ENCODE measurements at places on chromosomes 2 and 18.

DNA sequence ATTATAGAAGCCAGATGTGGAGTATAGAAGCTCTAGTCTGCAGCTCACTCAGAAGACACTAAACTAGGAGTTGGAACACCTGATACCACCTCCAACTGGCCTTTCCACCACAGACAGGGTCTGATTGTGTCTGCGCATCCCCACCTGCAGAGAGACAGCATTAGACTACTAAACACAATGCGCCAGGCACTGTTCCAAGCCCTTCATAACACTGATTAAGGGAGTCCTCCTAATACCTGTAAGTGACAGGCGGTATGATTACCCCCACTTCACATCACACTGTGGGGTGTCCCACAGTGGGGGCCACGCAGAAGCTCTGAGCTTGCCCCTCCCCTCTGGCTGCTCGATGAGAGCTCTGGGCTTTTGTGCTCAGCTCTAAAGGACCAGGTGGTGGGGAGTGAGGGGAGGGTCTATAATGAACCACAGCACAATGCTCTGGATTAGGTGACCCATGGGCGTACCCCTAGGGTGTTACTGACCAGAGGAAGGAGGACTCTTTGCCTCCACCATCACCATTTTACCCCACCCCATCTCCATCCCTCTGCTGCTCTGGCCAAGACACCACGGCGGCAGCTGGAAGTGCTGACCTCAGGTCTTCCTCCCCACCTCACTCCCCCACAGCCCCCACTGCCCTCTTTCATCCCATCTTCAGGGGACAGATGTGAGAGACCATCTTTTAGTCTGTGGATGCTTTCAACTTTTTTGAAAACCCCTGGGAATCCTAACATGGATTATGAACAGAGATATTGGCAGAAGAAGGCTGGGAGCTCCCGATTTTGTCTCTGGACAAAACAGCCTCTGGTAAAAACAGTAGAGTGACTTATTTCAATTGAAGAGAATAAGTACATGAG lies 145.1 kb downstream of the GFPT1 start:
- H3K4me3 ChIP-seq, result no peak overlapping the region
- H3K4me1 ChIP-seq, result peaks cover 39% of the 10 kb centered on the region
- H3K27me3 ChIP-seq, result no peaks in the 10 kb centered on the region

DNA sequence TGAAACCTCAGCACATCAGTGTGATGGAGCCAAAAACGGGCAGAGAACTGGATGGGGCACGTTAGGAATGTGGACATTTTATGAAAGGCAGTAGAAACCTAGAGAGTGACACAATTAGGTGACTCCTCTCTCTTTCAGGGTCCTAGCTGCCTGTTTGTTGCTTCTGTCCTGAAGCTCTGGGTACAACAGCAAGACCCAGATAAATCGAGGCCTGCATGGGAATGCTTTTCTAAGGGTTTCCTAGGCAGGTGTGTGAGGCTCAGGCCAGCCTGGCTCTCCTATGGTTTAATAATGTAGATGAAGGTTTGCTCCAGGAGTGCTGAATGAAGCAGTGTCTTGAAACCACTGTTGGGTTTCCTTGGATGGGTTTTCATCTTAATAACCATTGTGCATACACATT lies 517.1 kb upstream of the RAB6C start:
- H3K27ac ChIP-seq, result no peak overlapping the region
- no peaks in the 10 kb centered on the region for H3K27me3 ChIP-seq
- no peak for DNase-seq
- H3K4me3 ChIP-seq, result no peak overlapping the region
- H3K36me3 ChIP-seq, result no peaks in the 10 kb centered on the region

DNA sequence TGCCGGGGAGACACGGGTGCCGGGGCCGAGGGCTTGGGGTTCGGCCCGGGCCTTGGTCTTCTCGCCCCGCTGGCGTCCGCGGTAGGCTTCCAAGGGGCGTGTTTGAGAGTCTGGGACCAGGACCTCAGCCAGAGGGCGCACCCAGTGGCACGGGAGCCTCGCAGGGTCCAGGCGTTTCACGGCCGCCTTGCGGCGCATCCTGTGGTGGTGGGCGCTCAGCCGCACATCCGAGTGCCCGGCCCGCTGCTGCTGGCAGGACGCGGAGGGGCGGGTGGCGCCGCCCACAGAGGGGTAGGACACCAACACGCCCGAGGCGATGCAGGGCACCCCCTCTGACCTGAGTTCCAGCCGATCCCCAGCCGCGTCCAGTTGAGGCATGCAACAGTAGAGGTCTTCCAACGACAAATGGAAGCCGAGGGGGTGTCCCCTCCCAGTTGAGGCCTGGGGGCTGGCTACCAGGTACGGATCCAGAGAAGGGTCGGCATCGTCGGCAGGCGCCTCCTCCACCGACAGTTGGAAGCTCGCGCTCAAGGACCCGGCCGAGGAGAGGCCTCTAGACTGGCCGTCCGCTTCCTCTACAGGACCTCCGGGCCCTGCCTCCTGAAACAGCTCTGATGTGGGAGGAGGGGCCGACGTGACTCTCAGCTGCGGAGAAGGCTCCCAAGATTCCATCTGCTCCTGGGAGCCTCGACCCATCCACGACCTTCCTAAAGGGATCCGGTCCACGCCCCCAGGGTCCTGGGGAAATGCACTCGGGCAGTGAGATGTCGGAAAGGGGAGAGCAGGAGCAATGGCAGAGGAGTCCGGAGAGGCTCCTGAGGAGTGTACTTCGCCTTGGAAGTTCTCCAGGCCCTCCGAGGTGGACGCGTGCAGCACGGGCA lies 6.3 kb downstream of the C2orf81 start:
- no peaks in the 10 kb centered on the region for H3K36me3 ChIP-seq
- H3K4me1 ChIP-seq, result peaks cover 33% of the 10 kb centered on the region
- H3K4me3 ChIP-seq, result peak overlapping the region; percentile 33
- H3K27me3 ChIP-seq, result peaks cover 25% of the 10 kb centered on the region

GRCh38 chr2:68653538-68653982 lies 10.2 kb downstream of the PROKR1 start:
- H3K27ac ChIP-seq, result no peak overlapping the region
- DNase-seq, result no peak
- H3K4me3 ChIP-seq, result no peak overlapping the region

GRCh38 chr2:149389506-149390167 lies 59.2 kb downstream of the LYPD6 start:
- no peak overlapping the region for H3K27ac ChIP-seq
- DNase-seq, result no peak
- no peaks in the 10 kb centered on the region for H3K36me3 ChIP-seq
- no peak overlapping the region for H3K4me3 ChIP-seq

GRCh38 chr2:86800856-86801567 lies 10.3 kb upstream of the CD8A start:
- no peaks in the 10 kb centered on the region for H3K36me3 ChIP-seq
- no peak overlapping the region for H3K27ac ChIP-seq
- no peaks in the 10 kb centered on the region for H3K27me3 ChIP-seq
- no peaks in the 10 kb centered on the region for H3K4me1 ChIP-seq

- H3K4me3 ChIP-seq, result no peak overlapping the region
- H3K27me3 ChIP-seq, result peaks cover 42% of the 10 kb centered on the region
- no peaks in the 10 kb centered on the region for H3K36me3 ChIP-seq
- DNase-seq, result no peak
Measured at GRCh38 chr18:47749600-47749973, 180.9 kb downstream of the SMAD2 start.

- DNase-seq, result no peak
- H3K27ac ChIP-seq, result no peak overlapping the region
- no peaks in the 10 kb centered on the region for H3K36me3 ChIP-seq
- H3K4me1 ChIP-seq, result no peaks in the 10 kb centered on the region
- no peak overlapping the region for H3K4me3 ChIP-seq
- H3K27me3 ChIP-seq, result no peaks in the 10 kb centered on the region
Measured at GRCh38 chr2:227881866-227882517, 10.6 kb downstream of the DAW1 start.

DNA sequence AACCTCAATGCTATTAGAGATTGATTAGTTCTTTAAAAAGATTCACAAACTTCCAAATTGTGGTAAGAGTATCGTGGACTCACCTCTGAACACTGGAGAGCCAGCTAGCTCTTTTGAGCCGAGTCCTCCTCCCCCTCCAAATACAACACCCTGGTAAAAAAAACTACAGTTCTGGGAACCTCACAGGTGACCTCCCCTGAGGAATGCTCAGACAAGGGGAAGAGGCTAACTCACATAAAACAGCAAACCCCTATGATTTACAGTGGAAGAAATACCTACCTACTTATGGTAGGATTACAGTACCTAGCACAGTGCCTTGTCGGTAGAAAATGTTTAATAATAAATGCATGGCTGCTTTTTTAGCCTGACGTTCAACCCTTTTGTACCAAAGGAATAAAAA lies 8.4 kb downstream of the ZNF24 start:
- H3K4me3 ChIP-seq, result no peak overlapping the region
- H3K27me3 ChIP-seq, result no peaks in the 10 kb centered on the region
- no peak overlapping the region for H3K27ac ChIP-seq

DNA sequence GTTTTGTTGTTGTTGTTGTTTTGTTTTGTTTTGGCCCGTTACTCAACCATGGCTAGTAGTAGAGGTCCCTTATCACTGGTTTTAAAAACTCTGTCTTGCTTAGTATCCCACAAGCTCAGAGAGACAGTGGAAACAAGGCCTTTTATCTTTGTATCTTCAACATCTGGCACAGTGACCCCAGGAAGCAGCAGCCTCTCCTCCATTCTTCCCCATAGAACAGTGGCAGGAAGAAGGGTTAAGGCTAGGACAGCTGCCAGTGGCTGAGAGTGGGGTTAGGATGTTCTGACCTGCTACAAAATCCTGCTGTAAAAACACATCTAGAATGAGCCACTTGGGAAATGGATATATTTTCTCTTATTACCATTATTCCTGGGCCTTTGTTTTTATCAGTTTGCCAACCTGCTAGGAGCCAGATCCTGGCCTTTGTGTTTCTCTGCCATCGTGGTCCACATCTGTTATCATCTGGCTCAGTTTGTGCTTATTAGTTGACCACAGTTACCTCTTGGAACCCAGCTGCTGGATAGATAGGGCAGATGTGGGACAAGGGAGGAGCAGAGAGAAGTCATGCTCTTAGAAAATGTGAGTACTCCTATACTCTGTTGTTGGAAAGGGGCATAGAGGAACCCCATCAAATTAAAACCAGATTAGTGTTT lies 246.8 kb downstream of the AGPS start:
- no peaks in the 10 kb centered on the region for H3K36me3 ChIP-seq
- no peak overlapping the region for H3K4me3 ChIP-seq
- DNase-seq, result no peak
- H3K4me1 ChIP-seq, result no peaks in the 10 kb centered on the region

DNA sequence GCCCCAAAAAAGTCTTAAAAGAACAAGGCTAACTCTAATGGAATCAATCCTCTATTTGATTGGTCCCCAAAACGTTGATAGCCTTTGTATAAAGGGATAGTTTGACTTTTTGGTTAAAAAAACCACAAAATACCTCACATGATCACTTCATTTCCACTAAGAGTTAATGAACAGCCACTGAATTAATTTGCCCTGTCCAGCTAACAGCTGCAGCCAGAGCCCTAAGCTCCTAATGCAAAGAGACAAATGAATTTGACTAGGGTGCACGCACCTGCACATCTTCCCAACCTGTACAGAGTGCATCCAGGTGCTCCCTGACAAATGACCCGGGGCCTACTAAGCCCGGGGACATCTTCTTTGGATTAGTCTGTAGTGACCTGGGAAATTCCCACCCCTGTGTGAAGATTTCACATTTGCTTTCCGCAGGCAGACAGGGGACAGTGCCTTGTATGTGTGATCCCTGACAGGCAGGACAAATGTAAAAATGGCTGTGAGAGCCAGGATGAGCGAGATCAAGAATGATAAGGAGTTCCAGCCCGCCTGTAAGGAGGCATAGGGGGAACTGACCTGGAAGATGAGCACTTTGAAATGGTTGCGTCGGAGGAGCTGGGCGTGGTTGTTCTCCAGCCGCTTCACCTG lies 893 bp downstream of the CAVIN2 start:
- no peaks in the 10 kb centered on the region for H3K36me3 ChIP-seq
- H3K4me1 ChIP-seq, result peaks cover 17% of the 10 kb centered on the region
- H3K27me3 ChIP-seq, result no peaks in the 10 kb centered on the region
- peak overlapping the region; percentile 73 for H3K4me3 ChIP-seq
- peak overlapping the region; percentile 87 for H3K27ac ChIP-seq

GRCh38 chr2:160474891-160475787 lies 18.5 kb downstream of the RBMS1 start:
- H3K4me1 ChIP-seq, result peaks cover 68% of the 10 kb centered on the region
- no peaks in the 10 kb centered on the region for H3K27me3 ChIP-seq
- H3K27ac ChIP-seq, result peak overlapping the region; percentile 11
- H3K4me3 ChIP-seq, result no peak overlapping the region
- H3K36me3 ChIP-seq, result no peaks in the 10 kb centered on the region

GRCh38 chr2:46686811-46687210 lies 207.4 kb downstream of the TMEM247 start:
- H3K27ac ChIP-seq, result no peak overlapping the region
- DNase-seq, result no peak
- H3K4me3 ChIP-seq, result no peak overlapping the region
- H3K36me3 ChIP-seq, result no peaks in the 10 kb centered on the region

GRCh38 chr2:12167525-12168317 lies 421.3 kb downstream of the LPIN1 start:
- H3K4me1 ChIP-seq, result peaks cover 28% of the 10 kb centered on the region
- no peak overlapping the region for H3K27ac ChIP-seq
- DNase-seq, result no peak
- H3K4me3 ChIP-seq, result no peak overlapping the region
- H3K27me3 ChIP-seq, result peaks cover 5% of the 10 kb centered on the region
- H3K36me3 ChIP-seq, result no peaks in the 10 kb centered on the region

DNA sequence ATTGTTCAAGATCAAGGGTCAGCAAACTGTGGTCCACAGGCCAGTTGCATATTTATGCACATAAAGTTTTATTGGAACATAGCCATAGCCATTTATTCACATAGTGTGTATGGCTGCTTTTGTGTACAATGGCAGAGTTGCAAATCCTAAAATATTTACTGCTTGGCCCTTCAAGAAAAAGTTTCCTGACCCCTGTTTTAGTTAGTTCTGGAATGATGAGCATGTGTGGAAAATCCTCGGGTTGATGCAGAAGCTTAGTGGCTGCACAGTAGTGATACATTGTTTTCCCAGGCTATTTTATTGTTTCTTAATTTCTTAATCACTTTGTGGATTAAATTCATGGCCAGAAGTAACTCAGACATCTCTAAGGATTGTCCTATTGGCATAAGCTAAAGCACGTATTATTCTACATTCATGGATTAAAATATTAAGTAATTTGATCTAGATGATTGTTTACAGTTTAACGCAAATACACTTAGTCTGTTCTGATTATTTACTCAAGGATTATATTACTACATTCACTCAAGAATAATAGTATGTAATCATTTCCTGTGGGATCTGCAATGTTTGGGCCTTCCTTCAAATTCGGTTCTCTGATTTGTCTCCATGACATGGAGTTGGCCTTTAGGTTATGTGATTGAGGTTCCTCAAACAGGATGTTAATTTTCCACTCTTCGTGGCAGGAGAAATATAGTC lies 165.5 kb downstream of the TMEM247 start:
- DNase-seq, result no peak
- peak overlapping the region; percentile 44 for H3K27ac ChIP-seq
- H3K4me1 ChIP-seq, result peaks cover 31% of the 10 kb centered on the region
- H3K27me3 ChIP-seq, result peaks cover 7% of the 10 kb centered on the region
- H3K36me3 ChIP-seq, result no peaks in the 10 kb centered on the region

GRCh38 chr2:232018181-232018580 lies 56.7 kb downstream of the DIS3L2 start:
- DNase-seq, result no peak
- no peak overlapping the region for H3K27ac ChIP-seq
- H3K4me3 ChIP-seq, result no peak overlapping the region
- H3K4me1 ChIP-seq, result peaks cover 2% of the 10 kb centered on the region
- peaks cover 77% of the 10 kb centered on the region for H3K36me3 ChIP-seq
- H3K27me3 ChIP-seq, result no peaks in the 10 kb centered on the region
